Activated naive CD4-positive, alpha-beta T cell treated with anti-CD3 and anti-CD28 coated beads for 36 hours (primary cell): ENCODE measurements at places on chromosomes 7 and 10. TPM values are rescaled to one million over a fixed set of nuclear protein-coding genes. Genes with fewer than 3 reads are reported as not detected.

DNA sequence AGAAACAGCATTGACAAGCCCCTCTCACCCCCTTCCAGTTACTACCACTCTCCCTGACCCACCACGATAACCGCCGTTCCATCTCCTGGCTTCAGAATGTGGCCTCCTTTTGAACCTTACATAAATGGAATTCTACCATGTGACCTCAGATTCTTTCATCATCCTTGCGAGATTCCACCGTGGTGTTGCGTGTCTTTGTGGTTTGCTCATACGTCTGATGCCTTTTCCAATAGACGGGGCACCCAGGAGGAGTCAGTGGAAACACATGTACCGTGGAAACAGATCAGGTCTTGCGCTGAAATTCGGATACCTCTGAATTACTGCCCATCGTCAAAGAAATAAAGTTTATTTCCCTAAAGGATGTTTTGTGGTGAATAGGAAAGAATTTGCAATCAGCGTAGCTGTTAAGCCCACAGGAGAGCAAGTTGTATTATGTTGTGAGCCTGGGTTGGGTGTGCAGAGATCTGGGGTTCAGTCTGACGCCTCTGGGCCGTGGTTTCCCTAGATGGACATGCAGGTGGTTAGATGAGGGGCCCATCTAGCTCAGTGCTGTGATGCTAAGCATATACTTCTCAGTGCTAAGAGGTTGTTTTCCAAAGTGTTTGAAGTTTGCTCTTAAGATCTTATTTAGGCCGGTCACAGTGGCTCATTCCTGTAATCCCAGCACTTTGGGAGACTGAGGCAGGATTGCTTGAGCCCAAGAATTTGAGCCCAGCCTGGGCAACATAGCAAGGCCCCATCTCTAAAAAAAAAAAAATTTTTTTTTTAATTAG lies 29.1 kb downstream of the GTF2IRD1 start:
- no peak for DNase-seq

NAT16 gene
- not detected for total RNA-seq

DNA sequence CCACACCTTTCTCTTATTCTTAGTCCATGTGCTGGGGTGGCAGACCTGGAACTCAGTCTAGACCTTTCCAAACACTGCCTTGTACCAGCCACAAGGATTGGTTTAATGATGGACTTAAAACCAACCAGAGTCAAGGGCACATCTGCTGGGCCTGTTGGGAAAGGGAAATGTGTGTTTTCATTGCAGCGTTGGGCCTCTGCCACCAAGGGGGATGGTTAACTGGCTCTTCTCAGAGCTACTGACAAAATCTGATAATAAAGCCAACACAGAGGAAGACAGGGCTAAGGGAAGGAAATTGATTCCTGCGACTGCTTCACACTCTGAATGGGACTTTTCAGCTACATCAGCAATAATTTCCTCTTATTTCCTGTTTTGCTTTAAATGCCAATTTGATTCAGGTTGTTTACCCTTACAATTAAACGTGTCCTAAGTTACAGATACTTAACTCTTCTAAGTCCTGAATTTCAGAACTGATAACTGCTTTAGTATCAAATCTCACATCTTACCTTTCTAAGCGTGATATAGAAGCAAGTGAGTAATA lies 68.4 kb upstream of the MALRD1 start:
- no peak for DNase-seq

IGFBP3 gene
- 0.17 TPM for total RNA-seq

GRCh38 chr7:64180989-64181388 lies 26.0 kb upstream of the ZNF735 start:
- DNase-seq: peak; percentile 38

SPAM1 gene
- not detected for total RNA-seq

- no peak for DNase-seq
Measured at GRCh38 chr10:32938554-32939061, 19.4 kb downstream of the ITGB1 start.

TRIM4 gene
- total RNA-seq: 25.7 TPM

GRCh38 chr10:43420369-43421200 lies 11.6 kb upstream of the HNRNPF start:
- DNase-seq: peak; percentile 78

PKD2L1 gene
- not detected for total RNA-seq

GDF2 gene
- total RNA-seq: not detected

MRPS33 gene
- total RNA-seq: 120 TPM

GRCh38 chr10:15155978-15156656 lies 12.4 kb downstream of the NMT2 start:
- DNase-seq: no peak

- DNase-seq: no peak
Measured at GRCh38 chr10:72332423-72333111, 22.2 kb downstream of the DNAJB12 start.

GRCh38 chr7:117673839-117674238 lies 194.0 kb downstream of the CFTR start:
- no peak for DNase-seq

GRCh38 chr10:1230138-1230537 lies 174.0 kb downstream of the WDR37 start:
- no peak for DNase-seq

DNA sequence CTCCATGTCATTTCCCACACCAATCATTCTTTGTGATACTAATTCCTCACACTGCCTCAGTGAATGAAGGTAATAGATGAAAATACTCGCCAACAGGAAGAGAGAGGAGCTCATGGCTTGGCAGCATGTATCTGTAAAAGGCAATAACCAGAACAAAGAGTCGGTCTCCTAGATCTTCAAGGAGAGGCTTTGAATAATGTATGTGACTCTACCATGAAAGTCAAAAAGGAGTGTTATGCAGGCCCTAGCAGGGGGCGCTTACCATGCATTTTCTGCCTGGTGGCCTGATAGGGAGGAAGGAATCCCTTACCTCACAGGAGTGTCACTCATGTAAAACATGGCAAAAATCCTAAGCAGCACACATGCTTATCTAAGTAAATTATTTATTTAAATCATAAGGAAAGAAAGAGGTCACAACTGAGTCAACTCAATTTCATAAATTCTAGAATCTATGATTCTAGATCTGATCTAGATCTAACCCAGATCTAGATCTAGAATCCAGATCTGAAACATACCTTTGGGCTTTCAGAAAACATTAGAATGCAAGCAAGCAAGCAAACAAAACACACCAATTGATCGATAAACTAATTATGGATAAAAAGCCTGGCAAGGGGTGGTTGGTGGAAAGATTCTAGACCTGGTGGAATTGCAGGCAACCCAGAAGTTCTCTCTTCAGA lies 226.3 kb upstream of the KLF6 start:
- no peak for DNase-seq

KCNH2 gene
- 0.19 TPM for total RNA-seq

GRCh38 chr7:105079348-105079747 lies 65.3 kb downstream of the KMT2E start:
- no peak for DNase-seq

- DNase-seq: no peak
Measured at GRCh38 chr7:32957326-32958045, at the start of gene FKBP9. FKBP9 (plus strand) TSS chr7:32957440; CDS start chr7:32957574, 134 bp downstream.

WDFY4 gene
- 0.29 TPM for total RNA-seq

DNA sequence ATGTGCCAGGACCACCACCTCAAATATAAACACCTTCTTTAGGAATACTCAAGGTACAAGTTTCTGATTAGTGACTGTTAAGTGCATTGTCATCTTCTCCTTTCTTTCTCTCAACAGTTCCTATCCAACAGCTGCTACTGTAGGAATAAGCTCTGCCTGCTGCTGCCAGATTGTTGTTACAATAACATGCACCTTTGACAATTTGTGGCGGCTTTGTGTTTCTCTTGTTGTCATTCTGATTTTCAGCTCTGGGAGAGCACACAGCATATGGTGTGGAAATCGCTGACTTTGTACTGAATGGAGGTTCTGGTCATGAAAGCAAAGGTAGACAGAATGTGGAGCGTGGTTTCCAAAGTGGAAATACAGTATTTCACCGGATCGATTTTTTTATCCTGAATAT lies 182.8 kb downstream of the SEC23IP start:
- no peak for DNase-seq

FBXO24 gene
- 2.6 TPM for total RNA-seq

GRCh38 chr7:11642276-11642675 lies 189.7 kb downstream of the THSD7A start:
- DNase-seq: no peak

SPDYE9 gene
- total RNA-seq: not detected

DNA sequence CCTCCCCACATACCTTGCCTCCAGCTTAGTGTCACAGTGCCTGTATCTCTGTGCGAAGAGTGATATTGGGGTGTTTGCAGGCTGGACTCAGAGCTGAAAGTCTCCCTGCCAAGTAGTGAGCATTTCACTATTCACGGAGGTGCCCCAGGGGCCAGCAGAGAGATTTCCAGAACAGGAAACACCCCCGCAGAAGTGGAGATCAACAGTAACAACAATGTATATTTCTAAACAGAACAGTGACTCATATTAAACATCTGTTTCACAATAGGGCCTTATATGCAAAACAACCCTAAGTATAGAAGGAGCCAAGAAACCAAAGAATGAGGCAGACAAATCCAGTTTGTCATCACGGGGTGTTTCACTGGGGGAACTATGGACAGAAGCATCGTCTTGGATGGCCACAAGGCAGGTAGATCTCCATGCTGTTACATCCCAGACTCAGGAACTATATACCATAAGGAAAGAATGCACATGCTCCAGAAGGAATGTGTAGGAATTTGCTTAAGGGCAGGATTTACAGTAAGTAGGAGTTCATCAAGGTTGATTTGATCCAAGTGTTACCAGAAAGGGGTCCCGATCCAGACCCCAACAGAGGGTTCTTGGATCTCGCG lies 29.3 kb upstream of the CCL24 start:
- DNase-seq: peak; percentile 65

- no peak for DNase-seq
Measured at GRCh38 chr7:64515330-64515729, 47.5 kb downstream of the ZNF680 start.

CCDC172 gene
- not detected for total RNA-seq
